Stimulated activated CD4-positive, alpha-beta T cell treated with anti-CD3 and anti-CD28 coated beads, Interleukin-1b, Interleukin-23, amount 100 ng/mL, for 1 hour (primary cell): ENCODE measurements at places on chromosomes 3 and 15.

GRCh38 chr15:60278879-60279278, 118.9 kb downstream of the ANXA2 start:
- no peak for DNase-seq

- DNase-seq: no peak
Measured at GRCh38 chr3:192887701-192888100, 30.0 kb downstream of the MB21D2 start.

DNA sequence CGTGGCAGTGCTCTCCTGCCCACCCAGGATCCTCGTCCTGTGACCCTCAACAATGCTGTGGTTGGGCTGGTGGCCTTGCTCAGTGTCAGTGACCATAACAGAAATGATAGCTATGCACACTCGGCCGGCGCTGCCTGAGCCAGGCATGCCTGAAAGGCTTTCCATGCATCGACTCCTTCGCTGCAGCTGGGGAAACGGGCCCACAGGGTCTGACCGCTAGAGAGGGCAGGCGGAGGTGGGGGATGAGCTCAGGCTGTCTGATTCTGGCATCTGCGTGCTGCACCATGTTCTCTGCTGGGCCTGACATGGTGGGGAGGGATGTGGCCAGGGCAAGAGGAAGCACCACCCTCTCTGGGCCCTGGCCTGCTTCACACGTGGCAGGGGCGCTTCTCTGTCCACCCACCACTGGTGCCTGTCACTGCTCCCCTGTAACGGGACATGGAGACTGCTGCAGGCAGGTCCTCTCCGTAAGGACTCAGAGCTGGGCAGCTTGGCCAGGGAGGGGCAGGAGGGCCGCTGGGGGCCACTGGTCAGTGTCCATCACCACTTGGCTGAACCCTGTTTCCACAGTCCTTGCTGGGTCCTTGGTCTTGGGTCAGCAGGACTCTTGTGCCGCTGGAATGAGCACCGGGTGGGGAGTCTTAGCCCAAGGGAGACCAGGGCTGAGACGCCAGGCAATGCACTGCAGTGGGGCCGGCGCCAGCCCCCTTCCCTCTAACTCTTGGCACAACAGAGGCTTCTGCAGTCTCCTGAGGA, 64.1 kb upstream of the RPL32 start:
- no peak for DNase-seq

DNA sequence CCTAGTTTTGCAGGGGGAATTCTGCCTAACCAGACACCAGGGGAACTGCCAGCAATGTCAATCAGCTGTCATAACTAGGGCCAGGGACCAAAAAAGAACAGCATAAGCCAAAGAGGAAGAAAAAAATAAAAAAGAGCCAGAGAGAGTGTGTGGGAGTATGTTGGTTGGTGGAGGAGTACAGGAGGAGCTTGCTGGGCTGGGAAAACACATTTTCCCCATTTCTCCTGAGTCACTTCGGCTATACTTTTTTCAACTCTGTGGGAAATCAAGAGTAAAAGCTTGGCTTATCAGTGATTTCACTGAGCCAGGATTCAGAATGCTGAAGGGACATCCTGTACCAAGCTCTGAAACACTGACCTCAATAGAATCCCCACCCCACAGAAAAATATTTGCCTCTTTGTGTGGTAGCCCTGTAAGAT, 144.7 kb upstream of the DPH6 start:
- no peak for DNase-seq

GRCh38 chr3:20186600-20187004, 596 bp upstream of the SGO1 start:
- DNase-seq: no peak

- DNase-seq: no peak
Measured at GRCh38 chr3:152300029-152300731, 31.5 kb downstream of the MBNL1 start.

- DNase-seq: no peak
Measured at GRCh38 chr3:13018043-13018451, 55.2 kb downstream of the IQSEC1 start.

DNA sequence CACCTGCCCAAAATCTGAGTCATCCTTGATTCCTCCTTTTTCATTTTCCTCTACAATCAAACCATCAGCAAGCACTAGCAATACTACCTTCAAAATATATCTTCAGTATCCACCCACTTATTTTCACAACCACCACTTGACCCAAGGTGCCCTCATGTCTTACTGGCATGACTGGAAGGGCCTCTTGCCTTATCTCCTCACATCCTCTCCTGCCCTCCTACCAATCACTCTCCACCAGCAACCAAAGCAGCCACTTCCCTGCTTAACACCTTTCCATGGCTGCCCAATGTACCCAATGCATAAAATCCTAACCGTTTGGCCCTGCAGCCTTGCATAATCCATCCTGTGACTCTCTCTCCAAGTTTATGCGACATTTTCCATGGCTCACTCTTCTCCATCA, 76.0 kb downstream of the MTHFS start:
- no peak for DNase-seq

DNA sequence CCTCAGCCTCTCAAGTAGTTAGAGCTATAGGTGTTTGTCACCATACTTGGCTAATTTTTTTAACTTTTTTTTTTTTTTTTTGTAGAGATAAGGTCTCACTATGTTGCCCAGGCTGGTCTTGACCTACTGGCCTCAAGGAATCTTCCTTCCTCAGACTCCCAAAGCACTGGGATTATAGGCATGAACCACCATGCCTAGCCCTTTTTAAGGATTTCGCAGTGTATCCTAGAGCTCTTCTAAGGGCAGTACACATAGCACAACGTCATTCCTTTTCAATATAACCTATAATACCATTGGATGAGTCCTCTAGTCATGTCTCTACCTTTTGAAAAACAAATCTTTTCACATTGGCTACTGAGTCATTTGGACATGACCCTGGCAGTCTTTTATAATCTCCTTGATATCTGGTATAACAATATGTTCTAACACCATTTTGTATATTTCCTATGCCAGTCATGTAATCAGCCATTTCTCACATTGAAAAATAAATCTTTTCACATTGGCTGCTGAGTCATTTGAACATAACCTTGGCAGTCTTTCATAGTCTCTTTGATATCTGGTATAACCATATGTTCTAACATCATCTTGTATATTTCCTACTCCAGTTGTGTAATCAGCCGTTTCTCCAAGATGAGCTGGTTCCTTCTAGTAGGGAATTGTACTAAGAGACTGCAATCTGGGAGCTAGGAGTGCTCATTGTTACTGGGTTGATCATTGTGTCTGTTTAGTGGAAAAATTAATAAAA, 944.7 kb downstream of the MCTP2 start:
- no peak for DNase-seq

GRCh38 chr15:44516436-44516835, 20.5 kb upstream of the EIF3J start:
- DNase-seq: no peak
